Activated naive CD8-positive, alpha-beta T cell treated with anti-CD3 and anti-CD28 coated beads for 36 hours (primary cell): ENCODE measurements at places on chromosomes 5 and 9. TPM values are rescaled to one million over a fixed set of nuclear protein-coding genes. Genes with fewer than 3 reads are reported as not detected.

Gene GZMA
- total RNA-seq: 0.66 TPM

Gene CLIC3
- not detected for total RNA-seq

Gene PCDHAC2
- total RNA-seq: not detected

Gene LCN15
- not detected for total RNA-seq

Gene ARSI
- not detected for total RNA-seq

Gene WNT8A
- not detected for total RNA-seq

Gene SH3GLB2
- total RNA-seq: 42.9 TPM

GRCh38 chr9:128203707-128204551 lies 750 bp downstream of the DNM1 start:
- no peaks in the 10 kb centered on the region for H3K36me3 ChIP-seq
- H3K27me3 ChIP-seq: peaks cover 21% of the 10 kb centered on the region
- H3K4me1 ChIP-seq: peaks cover 16% of the 10 kb centered on the region
- no peak overlapping the region for H3K27ac ChIP-seq

- H3K4me1 ChIP-seq: no peaks in the 10 kb centered on the region
- H3K27ac ChIP-seq: no peak overlapping the region
- no peaks in the 10 kb centered on the region for H3K27me3 ChIP-seq
- H3K4me3 ChIP-seq: no peak overlapping the region
Observed at GRCh38 chr5:117487556-117487955, 912.9 kb upstream of the SEMA6A start.

DNA sequence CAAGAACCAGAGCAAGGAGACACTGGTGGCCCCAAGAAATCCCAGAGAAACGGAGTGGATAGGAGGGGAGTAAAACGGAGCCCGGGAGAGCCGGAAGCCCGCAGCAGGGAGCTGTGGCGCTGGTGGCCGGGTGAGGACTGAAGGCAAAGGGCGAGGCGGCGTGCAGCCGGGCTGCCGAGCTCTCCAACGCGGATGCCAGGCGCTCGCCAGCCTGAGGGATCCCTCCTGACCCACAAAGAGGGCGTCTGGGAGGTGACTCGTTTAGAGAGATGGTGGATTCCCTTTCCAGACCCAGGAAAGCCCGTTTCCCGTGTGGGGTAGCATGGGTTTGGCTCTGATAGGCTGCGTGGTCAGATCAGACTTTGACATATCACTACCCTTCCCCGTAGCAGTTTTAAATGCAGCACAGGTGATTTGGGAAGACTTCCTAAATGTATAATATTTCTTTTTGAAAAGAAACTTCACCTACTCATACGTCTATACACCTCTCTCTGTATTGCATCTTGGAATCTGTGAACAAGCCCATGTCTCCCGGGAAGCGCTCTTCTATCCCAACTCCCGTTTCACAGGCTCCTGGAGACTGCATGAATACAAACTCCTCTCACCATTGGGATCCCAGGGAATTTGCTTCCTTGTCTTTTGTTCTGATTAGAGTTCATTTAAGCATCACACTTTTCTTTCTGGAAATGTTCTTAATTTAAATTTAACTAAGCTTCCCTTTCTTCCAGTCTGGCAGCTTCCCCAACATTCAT lies 158.1 kb downstream of the C9orf152 start:
- H3K4me1 ChIP-seq: peaks cover 11% of the 10 kb centered on the region
- peaks cover 63% of the 10 kb centered on the region for H3K27me3 ChIP-seq
- no peaks in the 10 kb centered on the region for H3K36me3 ChIP-seq
- H3K4me3 ChIP-seq: peak overlapping the region; percentile 66
- DNase-seq: peak; percentile 10

GRCh38 chr5:10406651-10407050 lies 35.0 kb upstream of the ROPN1L start:
- H3K4me1 ChIP-seq: peaks cover 9% of the 10 kb centered on the region
- no peaks in the 10 kb centered on the region for H3K27me3 ChIP-seq
- peaks cover 20% of the 10 kb centered on the region for H3K36me3 ChIP-seq
- H3K4me3 ChIP-seq: no peak overlapping the region

GRCh38 chr5:62341783-62342475 lies 35.9 kb downstream of the KIF2A start:
- peak overlapping the region; percentile 68 for H3K4me3 ChIP-seq
- DNase-seq: no peak
- no peaks in the 10 kb centered on the region for H3K27me3 ChIP-seq
- peaks cover 52% of the 10 kb centered on the region for H3K4me1 ChIP-seq
- H3K27ac ChIP-seq: peak overlapping the region; percentile 85

GRCh38 chr5:173283318-173284288 lies 44.6 kb downstream of the STC2 start:
- peaks cover 61% of the 10 kb centered on the region for H3K27me3 ChIP-seq
- peak; percentile 88 for DNase-seq
- no peaks in the 10 kb centered on the region for H3K36me3 ChIP-seq
- no peak overlapping the region for H3K27ac ChIP-seq
- H3K4me3 ChIP-seq: peak overlapping the region; percentile 41
- H3K4me1 ChIP-seq: peaks cover 15% of the 10 kb centered on the region

GRCh38 chr5:16690243-16690852 lies 73.6 kb upstream of the RETREG1 start:
- DNase-seq: peak; percentile 16
- H3K4me1 ChIP-seq: peaks cover 5% of the 10 kb centered on the region
- H3K27ac ChIP-seq: no peak overlapping the region
- H3K36me3 ChIP-seq: no peaks in the 10 kb centered on the region
- H3K4me3 ChIP-seq: no peak overlapping the region

GRCh38 chr5:120614531-120615180 lies 150.6 kb downstream of the PRR16 start:
- no peak overlapping the region for H3K4me3 ChIP-seq
- H3K27ac ChIP-seq: no peak overlapping the region
- H3K36me3 ChIP-seq: no peaks in the 10 kb centered on the region
- no peaks in the 10 kb centered on the region for H3K4me1 ChIP-seq
- no peak for DNase-seq
- no peaks in the 10 kb centered on the region for H3K27me3 ChIP-seq

DNA sequence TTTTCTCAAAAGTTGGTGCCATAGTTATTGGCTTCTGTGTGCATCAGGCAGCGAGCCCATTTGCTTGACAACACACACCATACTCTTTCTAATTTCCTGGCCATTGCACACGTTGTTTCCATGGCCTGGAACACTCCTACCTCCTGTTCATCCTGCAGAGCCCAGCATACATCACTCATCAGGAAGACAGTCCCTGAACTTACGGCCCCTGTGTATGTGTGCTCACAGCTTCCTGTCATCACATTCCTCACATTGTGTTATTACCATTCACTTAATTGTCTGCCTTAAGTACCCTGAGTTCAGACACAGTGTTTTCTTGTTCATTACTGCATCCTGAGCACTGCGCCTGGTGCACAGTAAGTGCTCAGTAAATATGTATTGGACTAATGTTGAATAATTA lies 355.9 kb downstream of the PRELID2 start:
- H3K27ac ChIP-seq: no peak overlapping the region
- no peaks in the 10 kb centered on the region for H3K4me1 ChIP-seq
- DNase-seq: no peak

- no peaks in the 10 kb centered on the region for H3K27me3 ChIP-seq
- DNase-seq: no peak
- H3K4me1 ChIP-seq: no peaks in the 10 kb centered on the region
- H3K27ac ChIP-seq: no peak overlapping the region
Observed at GRCh38 chr5:150137168-150137957, 18.3 kb downstream of the PDGFRB start.

DNA sequence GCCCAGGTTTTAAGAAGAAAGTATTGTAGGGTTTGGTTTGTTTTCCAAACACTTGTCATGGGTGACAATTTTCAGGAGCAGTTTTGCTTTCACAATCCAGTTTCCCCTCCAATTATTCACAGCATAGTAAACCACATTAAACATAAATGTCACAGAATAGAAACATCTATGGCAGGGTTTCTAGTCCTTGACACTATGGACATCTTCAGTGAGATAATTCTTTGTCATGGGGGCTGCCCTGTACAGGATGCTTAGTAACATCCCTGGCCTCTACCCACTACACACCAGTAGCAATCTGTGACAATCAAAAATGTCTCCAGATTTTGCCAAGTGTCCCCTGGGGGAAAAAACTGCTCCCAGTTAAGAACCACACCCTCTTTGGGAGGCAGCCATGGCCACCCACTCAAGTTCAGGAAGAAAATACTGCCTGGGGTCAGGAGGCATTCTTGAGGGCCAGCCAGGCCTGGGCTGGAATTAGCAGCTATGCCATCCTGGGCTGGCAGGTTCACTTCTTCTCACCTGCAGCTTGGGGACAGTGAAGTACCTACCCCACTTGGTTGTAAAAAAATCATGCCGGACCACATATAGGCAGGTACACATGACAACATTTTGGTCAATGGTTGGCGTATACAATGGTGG lies 116.3 kb downstream of the HSD17B3 start:
- no peak overlapping the region for H3K4me3 ChIP-seq
- H3K27me3 ChIP-seq: peaks cover 18% of the 10 kb centered on the region
- H3K4me1 ChIP-seq: no peaks in the 10 kb centered on the region
- DNase-seq: no peak
- H3K27ac ChIP-seq: no peak overlapping the region

DNA sequence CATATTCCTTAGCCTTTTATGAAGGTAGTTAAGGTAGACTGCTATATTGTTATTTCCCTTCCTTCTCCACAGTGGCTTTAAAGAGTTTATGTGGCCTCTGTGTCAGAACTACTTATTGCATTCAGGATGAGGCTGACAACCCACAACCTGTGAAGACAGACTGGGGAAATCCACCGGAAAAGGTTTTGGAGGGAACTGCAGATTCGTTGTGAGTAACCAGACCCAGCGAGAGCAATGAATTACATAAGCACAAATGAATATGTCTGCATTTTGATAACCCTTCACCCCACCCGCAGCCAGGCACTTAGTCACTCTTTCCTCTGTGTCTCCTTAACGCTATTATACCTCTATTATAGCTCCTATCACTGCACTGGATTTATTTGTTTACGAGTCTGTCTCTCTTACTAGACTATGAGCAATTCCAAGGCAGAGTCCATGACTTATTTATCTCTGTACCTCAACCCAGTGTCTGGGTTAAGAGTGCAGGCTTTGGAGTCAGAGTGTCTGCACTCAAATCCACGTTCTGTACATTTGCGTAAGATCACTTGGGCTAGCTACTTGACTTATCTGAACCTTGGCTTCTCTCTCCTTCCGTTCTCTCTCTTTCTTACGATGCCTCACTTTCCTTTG lies 19.2 kb downstream of the KCTD16 start:
- peak; percentile 74 for DNase-seq
- H3K27me3 ChIP-seq: no peaks in the 10 kb centered on the region
- H3K4me1 ChIP-seq: peaks cover 60% of the 10 kb centered on the region

DNA sequence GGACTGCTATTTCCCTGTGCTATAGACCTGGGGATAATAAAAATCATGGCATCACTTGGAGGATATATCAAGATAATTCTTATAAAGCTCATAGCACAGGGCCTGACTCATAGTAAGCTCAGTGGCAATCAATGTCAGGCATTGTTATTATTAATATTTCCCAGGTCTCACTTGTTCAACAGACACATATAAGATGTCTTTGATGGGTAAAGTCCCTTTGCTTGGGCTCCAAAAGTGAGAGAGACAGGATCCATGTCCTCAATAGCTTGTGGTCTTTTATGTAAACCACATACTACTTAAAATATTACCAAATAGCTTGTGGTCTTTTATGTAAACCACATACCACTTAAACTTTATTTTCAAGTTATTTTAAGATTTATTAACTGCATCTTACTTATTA lies 11.2 kb downstream of the SH3RF2 start:
- no peaks in the 10 kb centered on the region for H3K36me3 ChIP-seq
- peaks cover 44% of the 10 kb centered on the region for H3K27me3 ChIP-seq
- DNase-seq: no peak

DNA sequence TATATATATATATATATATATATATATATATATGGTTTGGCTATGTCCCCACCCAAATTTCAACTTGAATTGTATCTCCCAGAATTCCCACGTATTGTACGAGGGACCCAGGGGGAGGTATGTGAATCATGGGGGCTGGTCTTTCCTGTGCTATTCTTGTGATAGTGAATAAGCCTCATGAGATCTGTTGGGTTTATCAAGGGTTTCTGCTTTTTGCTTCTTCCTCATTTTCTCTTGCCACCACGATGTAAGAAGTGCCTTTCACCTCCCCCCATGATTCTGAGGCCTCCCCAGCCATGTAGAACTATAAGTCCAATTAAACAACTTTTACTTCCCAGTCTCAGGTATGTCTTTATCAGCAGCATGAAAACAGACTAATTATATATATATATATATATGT lies 52.3 kb upstream of the ADAMTS2 start:
- H3K4me1 ChIP-seq: no peaks in the 10 kb centered on the region
- H3K36me3 ChIP-seq: peaks cover 4% of the 10 kb centered on the region
- no peak overlapping the region for H3K4me3 ChIP-seq
- DNase-seq: no peak
- H3K27ac ChIP-seq: no peak overlapping the region
- H3K27me3 ChIP-seq: no peaks in the 10 kb centered on the region

GRCh38 chr5:1772634-1773033 lies 27.0 kb downstream of the MRPL36 start:
- H3K27ac ChIP-seq: no peak overlapping the region
- H3K27me3 ChIP-seq: no peaks in the 10 kb centered on the region
- H3K36me3 ChIP-seq: no peaks in the 10 kb centered on the region
- no peaks in the 10 kb centered on the region for H3K4me1 ChIP-seq
- H3K4me3 ChIP-seq: no peak overlapping the region

DNA sequence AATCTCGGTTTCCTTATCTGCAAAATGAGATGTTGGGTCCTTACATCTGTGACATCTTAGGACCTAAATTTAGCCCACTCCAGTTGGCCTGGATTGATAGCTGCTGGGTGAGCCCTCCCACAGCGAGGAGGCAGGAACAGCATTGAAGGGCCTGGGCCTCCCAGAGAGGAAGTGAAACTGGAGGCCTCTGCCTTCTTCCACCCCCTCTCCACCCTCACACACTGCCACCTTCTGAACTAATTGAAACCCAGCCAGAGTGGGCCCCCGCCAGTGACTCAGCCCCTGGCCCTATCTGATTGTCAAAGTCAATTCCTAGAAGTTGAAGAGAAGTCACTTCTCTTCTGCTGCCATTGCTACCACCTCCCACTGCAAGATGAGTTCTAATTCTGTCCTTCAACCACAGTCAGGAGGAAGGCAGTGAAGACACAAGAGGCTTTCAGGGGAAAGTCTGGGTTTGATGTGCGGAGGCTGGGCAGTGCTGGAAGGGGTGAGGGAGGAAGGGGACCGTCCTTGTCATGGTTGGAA lies 55.2 kb upstream of the NEK6 start:
- no peaks in the 10 kb centered on the region for H3K27me3 ChIP-seq
- no peaks in the 10 kb centered on the region for H3K36me3 ChIP-seq
- H3K4me3 ChIP-seq: peak overlapping the region; percentile 70

GRCh38 chr9:108786901-108787689 lies 68.7 kb downstream of the ACTL7B start:
- DNase-seq: no peak
- peaks cover 6% of the 10 kb centered on the region for H3K27me3 ChIP-seq
- H3K4me1 ChIP-seq: peaks cover 4% of the 10 kb centered on the region

- peaks cover 23% of the 10 kb centered on the region for H3K27me3 ChIP-seq
- H3K36me3 ChIP-seq: no peaks in the 10 kb centered on the region
- no peak for DNase-seq
Observed at GRCh38 chr5:74105126-74105780, 479.3 kb downstream of the ARHGEF28 start.

GRCh38 chr9:78115073-78115472 lies 83.5 kb upstream of the GNAQ start:
- no peaks in the 10 kb centered on the region for H3K36me3 ChIP-seq
- DNase-seq: no peak
- no peak overlapping the region for H3K27ac ChIP-seq
- H3K4me3 ChIP-seq: no peak overlapping the region

- no peaks in the 10 kb centered on the region for H3K4me1 ChIP-seq
- no peaks in the 10 kb centered on the region for H3K27me3 ChIP-seq
- no peaks in the 10 kb centered on the region for H3K36me3 ChIP-seq
Observed at GRCh38 chr5:10099548-10099947, 150.1 kb downstream of the ATPSCKMT start.

GRCh38 chr5:54254482-54255198 lies 55.7 kb downstream of the ARL15 start:
- peaks cover 30% of the 10 kb centered on the region for H3K4me1 ChIP-seq
- no peaks in the 10 kb centered on the region for H3K27me3 ChIP-seq
- H3K4me3 ChIP-seq: no peak overlapping the region
